Naive thymus-derived CD8-positive, alpha-beta T cell (primary cell): ENCODE measurements at places on chromosomes 2 and 18. TPM values are rescaled to one million over a fixed set of nuclear protein-coding genes. Genes with fewer than 3 reads are reported as not detected.

SH3RF3 gene
- total RNA-seq = 14.9 TPM

ING5 gene
- 80.8 TPM for total RNA-seq

STAT4 gene
- 134 TPM for total RNA-seq

DNA sequence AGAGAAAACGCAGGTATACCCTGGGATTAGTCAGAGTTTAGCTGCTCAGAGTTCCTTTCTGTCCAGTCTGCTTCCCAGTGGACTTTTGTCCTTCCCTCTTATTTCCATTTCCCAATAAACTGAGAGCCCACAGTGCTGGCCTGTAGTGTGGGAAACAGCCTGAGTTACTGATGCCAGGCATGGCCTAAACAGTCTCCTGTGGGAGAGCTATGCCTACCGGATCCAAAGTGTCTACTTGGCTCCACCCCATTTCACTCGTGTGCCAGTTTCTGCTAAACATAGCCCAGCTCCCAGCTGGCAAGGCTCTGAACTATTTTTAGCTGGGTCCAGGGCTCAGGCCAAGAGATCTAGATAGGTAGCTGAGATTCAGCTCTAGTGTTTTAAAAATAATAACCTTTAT lies 15.6 kb upstream of the PPP1CB start:
- DNase-seq = no peak

DNA sequence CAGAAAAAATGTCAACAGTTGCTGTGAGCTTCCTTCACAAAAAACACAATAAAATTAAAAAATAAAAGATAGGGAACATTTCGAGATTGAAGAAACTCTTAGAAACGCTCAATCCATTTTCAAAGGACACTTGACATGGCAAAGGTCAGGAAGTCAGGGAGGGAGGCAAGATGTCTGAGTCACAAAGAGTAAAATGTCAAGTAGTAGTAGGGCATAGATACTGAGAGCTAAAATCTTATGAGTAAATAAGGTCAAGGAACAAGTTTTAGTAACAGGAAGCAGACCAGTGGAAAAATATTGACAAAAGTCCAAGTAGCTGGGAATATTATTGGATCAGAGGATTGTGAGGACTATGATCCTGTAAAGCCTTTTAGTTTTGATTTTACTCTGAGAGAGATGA lies 495.6 kb downstream of the TMX3 start:
- DNase-seq = no peak

GRCh38 chr2:211822686-211823335 lies 715.8 kb downstream of the ERBB4 start:
- DNase-seq = no peak
